HS-27A (cell line): ENCODE measurements at places on chromosomes 3 and 15.

DNA sequence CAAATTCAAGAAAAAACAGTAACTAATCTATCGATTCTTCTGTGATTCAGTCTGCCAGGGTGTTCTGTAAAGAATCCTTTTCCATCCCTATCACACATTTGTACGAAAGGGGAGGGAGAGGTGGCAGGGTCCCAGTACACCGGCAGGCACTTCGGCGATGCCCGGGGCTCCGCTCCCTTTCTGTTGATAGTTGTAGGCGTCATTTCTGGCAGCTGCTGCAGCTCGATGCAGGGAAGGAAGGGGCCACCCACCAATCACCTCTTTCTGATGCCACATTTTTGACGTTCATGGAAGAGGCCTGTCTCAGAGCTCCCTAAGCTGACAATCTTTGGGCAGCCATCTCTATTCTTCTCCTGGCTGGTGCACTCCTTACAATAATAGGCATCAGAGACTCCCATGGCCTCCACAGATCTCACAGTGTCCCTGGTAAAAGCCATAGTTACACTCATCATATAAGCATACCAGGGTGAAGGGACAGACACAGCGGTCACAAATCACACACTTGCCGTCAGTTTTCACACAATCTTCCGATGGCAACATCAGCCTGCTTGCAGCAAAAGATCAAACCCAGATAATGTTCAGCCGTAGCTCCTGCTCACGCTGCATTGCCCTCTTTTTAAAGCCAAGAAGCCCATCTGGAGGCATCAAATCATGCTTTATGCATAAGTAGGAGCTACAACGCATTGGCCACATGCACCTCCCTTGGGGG, 60.8 kb upstream of the ZBTB38 start:
- no peak for DNase-seq

DNA sequence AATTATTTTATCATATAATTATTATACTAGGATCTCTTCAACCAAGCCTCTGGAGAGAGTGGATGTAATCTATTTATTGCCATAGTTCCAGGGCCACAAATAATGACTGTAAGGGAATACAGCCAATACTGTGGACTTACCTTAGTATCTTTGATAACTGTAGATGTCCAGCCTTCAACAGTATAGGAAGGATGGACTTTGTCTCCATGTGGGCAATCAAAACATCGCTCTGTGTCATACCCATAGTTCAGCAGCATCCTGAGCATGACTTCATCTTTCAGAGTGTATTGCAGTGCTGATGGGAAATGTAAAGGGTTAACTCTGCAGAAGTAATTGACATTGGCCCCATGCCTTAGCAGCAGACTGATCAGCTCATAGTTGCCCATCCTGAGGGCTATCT, 14.2 kb downstream of the ASB14 start:
- DNase-seq = no peak

GRCh38 chr3:20246662-20247061, 60.7 kb upstream of the SGO1 start:
- DNase-seq = no peak

- no peak for DNase-seq
Observed at GRCh38 chr15:59828861-59829260, 139.7 kb upstream of the BNIP2 start.

GRCh38 chr3:17054301-17054981, 169.7 kb downstream of the PLCL2 start:
- no peak for DNase-seq

- DNase-seq = no peak
Observed at GRCh38 chr15:76201536-76202255, 109.6 kb downstream of the ETFA start.
